ENCODE measurements at places on chromosomes 1 and 21. TPM values are rescaled to one million over a fixed set of nuclear protein-coding genes. Genes with fewer than 3 reads are reported as not detected.

TEKT2 gene
- not detected for total RNA-seq

ASPM gene
- 17.5 TPM for total RNA-seq

WNT3A gene
- not detected for total RNA-seq

NEK2 gene
- total RNA-seq = 44.5 TPM

RNU1-1 gene
- total RNA-seq = not detected
